Right cardiac atrium (tissue), 5 donors: ENCODE measurements at places on chromosomes 2 and 18.
A peak's percentile ranks its signal among the peaks of the same experiment; 100 is the strongest.

DNA sequence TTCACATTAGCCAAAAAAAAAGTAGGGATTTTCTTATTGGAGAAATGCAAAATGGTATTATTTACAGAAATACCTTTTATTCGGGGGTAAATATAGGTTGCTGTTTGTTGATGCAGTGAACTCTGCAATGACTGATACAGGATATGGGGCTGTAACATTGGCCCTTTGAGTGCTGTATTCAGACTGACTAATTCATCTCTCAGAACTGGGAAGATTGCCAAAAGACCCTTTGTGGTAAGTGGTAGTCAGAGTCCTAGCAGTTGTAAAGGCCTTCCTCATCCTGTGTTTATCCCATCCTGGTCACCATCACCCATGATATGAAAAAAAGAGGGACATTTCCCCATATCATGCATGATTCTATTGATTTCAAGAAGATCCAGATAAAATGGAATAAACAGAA, 14.0 kb upstream of the DCC start:
- no peak for DNase-seq

DNA sequence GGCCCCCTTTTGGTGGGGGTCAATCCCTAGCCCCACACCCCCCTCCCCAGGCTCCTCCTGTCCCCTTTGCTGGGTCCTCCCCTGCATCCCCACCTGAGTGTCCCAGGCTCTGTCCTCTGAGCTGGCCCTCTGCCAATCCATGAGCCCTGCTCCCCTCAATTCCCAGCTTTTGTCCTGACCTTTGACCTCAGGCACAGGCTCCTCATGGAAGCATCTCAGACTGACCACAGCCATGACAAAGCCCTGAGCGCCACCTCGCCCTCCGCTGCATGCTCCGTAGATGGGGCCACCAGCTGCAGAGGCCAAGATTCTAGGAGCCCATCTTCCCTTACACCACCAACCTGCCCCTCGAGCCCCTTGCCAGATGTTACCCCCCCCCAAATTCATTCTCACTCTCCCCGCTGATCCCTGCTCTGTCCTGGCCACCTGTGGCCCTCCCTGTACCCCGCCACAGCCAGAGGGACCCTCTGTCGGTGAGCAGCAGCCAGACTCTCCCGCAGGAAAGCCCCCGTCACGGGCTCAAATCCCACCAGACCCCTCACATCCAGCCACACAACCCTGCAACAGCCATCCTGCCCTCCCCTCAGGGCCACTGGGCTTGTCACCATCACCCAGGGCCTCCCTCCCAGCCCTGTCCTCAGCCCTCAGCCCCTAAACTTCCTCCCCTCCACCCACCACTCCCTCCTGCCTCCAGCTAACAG, 206.0 kb downstream of the MGAT5 start:
- DNase-seq = no peak

- DNase-seq = no peak
Observed at GRCh38 chr2:152573168-152573567, 144.1 kb downstream of the PRPF40A start.

GRCh38 chr2:110732422-110733413, at the start of gene ACOXL:
Gene ACOXL (plus strand): TSS chr2:110732573. CDS start chr2:110768390, 35,817 bp downstream.
- DNase-seq = no peak

GRCh38 chr2:219736209-219736608, 108.8 kb downstream of the SLC4A3 start:
- no peak for DNase-seq

GRCh38 chr18:44729631-44730101, 49.0 kb downstream of the SETBP1 start:
- DNase-seq = no peak

GRCh38 chr2:47022186-47022765, 106.7 kb upstream of the MCFD2 start:
- DNase-seq = peak; percentile 23

- no peak for DNase-seq
Observed at GRCh38 chr2:36516136-36516870, 81.7 kb downstream of the FEZ2 start.

GRCh38 chr2:74497777-74498499, 1.5 kb downstream of the LBX2 start:
- DNase-seq = no peak

DNA sequence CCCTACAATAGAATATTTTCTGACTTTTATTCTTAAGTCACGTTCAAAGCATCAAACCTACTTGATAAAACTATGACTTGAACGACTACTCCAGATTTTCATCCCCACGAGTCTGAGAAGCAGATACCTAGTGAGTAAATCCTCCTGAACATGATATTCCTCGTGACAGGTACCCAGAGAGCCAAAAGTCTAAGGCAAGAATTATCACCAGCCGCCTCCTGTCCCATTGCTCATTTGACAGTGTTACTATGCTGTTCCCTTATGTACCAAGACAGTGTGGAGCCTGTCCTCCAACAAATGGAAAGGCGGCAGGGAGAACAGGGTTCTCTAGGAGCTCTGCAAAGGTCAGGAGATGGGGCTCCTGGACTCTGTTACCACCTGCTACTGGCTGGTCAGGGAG, 8.3 kb upstream of the ALPK2 start:
- DNase-seq = no peak

GRCh38 chr2:62657783-62658182, 47.7 kb upstream of the EHBP1 start:
- DNase-seq = no peak

DNA sequence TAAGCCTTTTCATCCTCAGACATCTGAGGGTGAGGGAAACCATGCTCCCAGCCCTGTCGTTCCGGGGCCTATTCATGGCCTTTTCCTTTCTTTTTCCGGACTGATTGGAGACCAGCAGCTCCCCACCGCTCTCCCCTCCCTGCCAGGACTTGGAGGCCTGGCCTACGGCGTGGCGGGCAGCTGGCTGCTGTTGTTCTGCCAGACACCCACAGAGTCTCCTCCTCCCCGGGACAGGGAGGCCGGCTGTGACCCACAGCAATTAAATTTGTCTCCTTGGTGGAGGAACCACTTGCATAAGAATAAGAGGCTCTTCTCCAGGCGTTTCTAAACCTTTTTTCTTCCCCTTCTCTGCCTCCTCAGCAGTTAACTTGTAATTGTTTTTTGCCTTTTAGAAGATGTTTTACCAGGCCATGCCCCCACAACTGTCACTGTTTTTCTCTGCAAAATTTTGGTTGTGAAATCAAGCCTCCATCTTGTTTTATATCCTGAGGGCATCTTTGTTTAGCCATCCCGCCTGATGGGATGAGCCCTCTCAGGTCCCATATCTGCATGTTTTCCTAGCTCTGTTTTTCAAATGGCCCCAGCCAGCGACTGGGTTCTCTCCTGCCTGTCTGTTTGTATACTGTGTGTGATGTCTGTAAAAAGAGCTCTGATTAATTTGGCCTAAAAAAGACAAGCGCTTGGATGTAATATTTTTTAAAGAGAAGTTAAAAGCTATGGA, 1060.0 kb upstream of the DDX18 start:
- no peak for DNase-seq

DNA sequence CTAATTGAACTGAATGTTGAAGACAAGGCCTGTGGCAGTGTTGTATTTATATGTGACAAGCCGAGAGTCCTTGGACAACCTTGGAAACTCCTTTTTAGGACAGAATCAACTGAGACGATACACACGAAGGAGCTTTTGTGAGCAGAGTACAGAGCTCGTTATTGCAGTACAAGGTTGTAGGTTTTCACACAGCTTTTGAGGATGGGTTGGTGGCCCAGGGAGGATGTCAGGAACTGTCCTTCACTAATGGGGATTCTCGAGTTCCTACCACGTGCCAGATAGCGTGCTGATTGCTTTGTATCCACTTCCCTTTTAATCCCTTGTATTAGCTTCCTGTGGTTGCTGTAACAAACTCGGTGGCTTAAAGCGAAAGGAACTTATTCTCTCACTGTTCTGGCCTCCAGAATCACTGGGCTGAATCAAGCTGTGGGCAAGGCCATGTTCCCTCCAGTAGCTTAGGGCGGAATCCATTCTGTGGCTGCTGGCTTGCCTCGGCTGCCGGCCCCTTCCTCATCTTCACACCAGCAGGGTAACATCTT, 20.2 kb downstream of the INPP4A start:
- DNase-seq = no peak

DNA sequence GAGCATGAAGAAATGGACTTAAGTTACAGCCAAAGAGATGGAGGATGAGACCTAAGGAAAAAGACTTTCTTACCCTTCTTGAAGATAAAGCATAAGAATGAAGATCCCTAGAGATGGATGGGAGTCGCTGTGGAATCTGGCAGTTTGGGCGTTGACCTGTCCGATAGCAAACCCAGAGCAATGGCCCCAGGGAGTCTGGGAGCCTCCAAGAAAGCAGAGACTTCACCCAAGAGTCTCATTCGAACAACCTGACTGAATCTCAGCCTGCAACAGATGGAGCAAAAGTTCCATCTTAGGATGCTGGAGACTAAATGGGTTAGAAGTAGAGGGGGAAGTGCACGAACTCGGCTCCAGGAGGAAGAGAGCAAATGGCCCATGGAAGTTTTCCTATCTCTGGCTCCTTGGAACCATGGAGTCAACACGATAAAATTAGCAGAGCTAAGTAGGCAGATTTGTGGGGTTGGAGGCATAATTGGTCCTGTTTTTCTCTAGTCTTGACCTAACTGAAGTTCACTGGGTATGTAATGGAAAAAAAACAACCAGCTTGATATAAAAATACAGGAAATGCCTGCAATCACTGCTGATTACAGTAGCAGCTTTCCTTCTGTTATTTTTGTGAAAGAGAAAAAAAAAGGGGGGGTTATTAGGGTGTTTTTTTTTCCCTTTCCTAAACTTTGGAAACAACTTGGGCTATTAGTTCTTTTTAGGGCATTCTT, 178.4 kb upstream of the EPAS1 start:
- DNase-seq = no peak

DNA sequence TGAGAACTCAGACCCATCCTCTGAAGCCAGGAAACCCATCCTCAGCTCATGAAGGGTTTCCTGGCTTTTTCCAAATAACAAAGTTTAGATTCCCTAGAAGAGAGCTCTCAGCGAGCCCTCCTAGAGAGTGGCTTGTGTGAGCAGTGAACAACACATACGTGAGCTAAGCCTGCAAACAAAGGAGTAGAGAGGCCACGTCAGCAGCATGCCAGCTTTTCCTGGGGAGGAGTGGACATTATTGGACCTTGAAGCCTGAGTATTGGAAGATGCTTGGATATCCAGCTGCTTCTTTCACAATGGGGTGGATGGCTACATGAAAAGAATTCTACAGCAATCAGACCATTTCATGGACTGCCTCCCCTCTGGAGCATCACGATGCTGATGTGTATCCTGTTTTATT, 21.1 kb downstream of the KIF5C start:
- no peak for DNase-seq

GRCh38 chr18:4236940-4237663, 218.0 kb downstream of the DLGAP1 start:
- DNase-seq = no peak

DNA sequence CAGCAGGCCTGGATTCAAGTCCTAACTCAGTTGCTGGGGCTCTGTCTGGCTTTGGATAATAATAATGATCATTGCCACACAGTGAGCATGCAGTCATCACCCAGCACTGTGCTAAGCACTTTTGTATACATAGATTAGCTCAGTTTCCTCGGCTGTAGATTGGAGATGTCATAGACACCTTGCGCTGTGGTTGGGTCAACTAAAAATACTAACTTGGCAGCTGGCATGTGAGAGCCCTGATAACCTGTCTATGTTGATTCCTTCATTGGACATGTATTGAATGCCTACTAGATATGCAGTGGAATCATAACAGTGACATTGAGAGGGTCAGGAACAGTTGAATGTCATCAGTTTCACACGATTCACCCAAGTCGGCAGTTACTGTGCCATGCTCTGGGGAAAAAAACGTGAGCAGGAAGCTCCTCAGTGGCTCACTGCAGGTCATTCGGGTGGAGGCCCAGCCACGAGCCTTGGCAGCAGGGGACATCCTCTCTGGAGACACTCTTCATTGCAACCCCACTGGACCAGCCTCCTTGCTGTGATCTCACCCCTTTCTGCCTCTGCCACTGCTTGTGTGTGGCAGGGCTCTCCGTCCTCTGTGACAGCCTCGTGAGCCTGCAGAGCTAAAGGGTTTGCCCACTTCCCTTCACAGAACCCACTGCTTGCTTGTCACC, 85.3 kb downstream of the NPAS2 start:
- no peak for DNase-seq

GRCh38 chr2:239184179-239184578, 216.6 kb downstream of the HDAC4 start:
- no peak for DNase-seq
